KBM-7 (cell line): ENCODE measurements at places on chromosomes 12 and 14.
A peak's percentile ranks its signal among the peaks of the same experiment; 100 is the strongest.

DNA sequence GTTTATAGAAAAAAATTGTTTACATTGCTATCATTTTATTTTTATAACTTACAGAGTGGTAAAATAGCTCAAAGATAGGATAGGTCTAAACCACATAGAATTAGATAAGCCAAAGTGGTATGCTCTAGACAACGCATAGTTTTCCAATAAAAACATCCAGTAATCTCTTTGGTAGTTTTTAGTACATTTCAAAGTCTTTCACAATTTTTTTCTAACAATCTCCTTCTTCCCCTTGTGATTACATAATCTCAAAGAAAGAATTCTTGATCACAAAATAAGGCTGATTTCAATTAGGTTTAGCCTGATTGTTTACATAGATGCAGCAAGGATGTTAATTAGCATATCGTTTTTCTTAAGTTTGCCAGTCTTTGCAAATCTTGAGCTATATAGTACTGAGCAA is 460.0 kb downstream of the FUT8 start:
- no peak for DNase-seq

DNA sequence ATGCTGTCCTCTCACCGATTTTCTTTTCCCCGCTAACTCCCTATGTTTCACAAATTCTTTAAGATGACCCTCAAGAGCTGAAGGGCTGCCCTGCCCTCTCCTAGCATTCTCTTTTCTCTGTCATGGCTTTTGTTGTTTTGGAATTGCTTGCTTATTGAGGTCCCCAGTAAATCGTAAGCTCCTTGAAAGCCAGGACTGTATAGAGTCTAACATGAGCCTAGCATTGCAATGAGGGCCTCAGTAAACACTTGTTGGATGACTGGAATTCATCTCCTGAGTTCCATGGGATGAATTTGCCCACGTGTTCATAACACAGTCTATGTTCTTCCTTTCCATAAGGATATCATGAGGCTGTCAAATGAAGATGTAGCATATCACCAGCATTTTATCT is 92.2 kb downstream of the APAF1 start:
- DNase-seq = no peak

GRCh38 chr12:7935590-7936581 is at the start of gene SLC2A3:
TSS of gene SLC2A3 (minus strand) at chr12:7936187. CDS start at chr12:7936034, 153 bp downstream.
- peak; percentile 95 for DNase-seq

DNA sequence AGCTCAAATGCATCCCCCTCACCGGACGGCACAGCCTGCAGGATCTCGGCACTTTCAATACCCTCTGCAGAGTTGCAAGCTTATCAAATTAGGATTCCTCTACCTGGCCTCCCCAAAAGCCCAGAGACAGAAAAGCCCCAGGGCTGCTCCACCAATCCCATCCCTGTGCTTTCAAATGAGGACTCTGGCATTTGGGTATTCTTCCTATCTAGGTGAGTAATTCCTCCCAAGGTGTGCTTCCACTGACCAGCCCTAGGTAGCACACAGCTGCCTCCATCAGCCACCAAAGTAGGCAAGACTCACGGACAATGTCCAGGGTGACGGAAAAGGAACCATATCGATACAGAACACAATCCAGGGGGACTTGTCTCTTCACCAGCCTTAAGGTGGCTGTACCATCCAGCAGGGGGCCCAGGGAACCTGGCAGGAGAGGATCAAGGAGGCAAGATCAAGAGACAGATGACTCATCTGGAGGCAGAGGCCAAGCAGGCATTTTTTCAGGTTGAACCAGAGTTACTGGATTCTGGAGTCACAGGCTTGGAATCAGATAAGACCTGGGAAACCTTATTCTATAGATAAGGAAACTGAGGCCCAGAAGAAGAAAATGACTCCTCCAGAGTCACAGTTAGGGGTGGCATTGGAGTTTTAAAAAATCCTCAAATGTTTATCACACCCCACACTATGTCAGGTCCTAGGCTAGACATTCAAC is 9.9 kb downstream of the PMEL start:
- DNase-seq = peak; percentile 46

DNA sequence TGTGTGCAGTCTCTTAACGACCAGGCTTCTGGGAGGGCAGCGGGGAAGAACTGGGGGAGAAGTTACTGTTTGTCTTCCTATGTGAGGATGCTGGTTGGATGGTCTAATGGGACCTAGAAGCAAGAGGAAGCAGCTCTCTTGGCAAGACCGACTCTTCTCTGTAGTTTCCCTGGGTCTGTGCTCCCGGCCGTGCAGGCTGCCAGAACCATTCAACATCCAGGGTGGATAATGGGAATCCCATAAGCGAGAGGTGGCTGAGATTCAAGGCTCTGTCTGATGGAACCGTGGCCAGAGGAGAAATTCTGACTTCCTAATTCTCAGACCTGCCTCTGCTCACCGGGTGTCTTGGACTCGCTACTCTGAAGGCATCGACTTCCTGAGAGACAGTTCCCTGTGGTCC is 561.0 kb upstream of the TBX3 start:
- no peak for DNase-seq

DNA sequence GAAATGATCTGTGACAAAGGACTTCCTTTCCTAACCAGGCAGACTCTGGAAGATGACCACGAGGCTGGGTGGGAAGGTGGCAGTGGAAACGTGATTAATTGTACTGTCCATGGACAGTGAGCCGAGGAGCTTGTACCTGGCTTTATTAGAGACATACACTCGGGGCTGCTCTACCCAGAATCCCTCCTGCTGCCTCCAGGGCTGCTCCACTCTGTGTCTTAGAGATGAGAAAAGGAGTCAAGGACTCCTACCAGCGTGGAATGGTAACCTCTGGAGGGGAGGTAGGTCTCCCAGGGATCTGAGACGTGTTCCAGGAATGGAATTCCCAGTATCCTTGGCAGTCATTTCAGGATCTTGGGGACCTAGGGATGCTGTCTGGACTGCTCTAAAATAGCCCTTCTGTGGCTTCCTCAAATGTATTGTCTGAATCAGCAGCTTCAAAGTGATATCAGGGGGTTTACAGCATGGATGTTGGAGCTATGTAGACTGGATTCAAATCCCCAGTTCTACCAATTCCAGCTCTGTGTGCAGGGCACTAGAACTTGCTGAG is 237.8 kb downstream of the CACNA1C start:
- DNase-seq = no peak

- peak; percentile 60 for DNase-seq
Observed at GRCh38 chr14:73245480-73246325, 8.4 kb downstream of the PAPLN start.

DNA sequence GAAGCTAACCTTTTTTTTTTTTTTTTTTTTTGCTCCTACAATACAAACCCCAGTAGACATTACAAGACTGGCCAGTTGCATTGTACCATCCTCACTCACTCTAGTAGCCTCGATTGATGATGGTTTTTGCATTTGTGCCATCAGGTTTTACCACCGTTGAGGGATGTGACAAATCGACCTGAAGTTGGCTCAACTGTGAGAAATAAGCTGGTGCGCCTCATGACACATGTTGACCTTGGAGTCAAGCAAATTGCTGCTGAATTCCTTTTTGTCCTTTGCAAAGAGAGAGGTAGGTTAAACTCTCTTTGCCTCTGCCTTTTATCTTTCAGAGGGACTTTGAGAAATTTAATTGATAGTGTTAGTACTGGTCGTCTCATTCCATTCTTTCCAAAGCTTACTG is 76.8 kb downstream of the RIC8B start:
- DNase-seq = no peak

DNA sequence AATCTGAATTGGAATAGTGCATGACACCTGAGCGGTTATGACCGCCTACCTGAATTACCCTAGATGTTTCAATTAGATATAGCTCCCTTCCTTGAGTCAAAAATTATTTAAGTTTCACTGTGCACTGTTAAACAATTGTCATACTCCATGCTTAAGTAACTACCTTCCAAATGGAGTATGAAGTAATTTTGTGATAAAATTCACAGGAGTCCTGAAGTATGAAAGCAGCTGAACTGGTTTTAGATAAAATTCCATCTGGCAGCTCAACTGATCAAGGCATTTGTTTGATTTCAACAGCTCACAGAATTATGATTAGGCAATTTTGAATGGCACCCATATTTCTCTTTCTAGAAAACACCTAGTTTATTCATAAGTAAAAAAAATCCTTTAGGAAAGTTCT is 19.5 kb downstream of the PRICKLE1 start:
- no peak for DNase-seq

- no peak for DNase-seq
Observed at GRCh38 chr12:92193846-92194245, 48.2 kb upstream of the BTG1 start.

DNA sequence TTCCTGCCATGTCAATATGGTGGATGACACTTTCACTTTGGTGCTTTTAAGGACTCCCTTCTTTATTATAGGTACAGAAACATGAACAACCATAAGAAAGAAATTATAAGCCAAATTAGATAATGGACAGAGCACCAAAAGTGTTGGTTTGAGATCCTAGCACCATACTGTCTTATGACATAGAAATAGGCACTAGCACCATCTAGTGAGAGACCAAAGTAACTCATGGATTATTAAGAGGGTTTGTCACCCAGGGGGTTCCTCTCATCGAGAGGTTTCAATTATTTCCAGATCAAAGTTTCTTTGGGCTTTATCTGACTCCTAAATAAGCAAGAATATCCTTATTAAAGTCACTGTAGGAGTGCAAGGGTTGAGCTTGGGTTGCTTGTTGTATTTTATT is 153.0 kb upstream of the DIO2 start:
- peak; percentile 5 for DNase-seq

GRCh38 chr12:130947028-130947613 is 6.6 kb upstream of the ADGRD1 start:
- DNase-seq = no peak

DNA sequence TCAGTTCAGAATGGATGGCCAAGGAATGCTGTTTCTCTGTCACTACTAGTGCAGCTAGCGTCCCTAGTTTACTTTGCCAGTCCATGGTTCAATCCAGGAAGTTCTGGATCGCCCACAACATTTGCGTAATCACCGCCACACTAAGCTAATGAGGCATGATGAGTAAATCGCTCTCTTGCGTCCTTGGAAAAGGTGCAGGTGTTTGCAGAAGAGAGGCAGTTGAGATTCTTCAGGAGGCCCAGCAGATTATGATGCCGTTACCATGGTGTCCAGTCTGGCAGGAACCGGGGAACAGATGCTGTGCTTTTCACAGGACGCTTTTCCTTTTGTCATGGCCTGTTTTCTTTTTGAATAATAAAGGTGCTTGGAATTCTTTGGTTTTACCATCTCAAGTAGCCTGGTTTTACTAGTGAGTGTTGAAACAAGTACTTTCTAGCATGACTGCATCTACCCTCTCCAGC is 9.0 kb downstream of the TPH2 start:
- no peak for DNase-seq

- peak; percentile 36 for DNase-seq
Observed at GRCh38 chr14:106210650-106211049, 684.3 kb downstream of the TMEM121 start.

GRCh38 chr14:36666416-36667206 is 5.0 kb downstream of the PAX9 start:
- no peak for DNase-seq

DNA sequence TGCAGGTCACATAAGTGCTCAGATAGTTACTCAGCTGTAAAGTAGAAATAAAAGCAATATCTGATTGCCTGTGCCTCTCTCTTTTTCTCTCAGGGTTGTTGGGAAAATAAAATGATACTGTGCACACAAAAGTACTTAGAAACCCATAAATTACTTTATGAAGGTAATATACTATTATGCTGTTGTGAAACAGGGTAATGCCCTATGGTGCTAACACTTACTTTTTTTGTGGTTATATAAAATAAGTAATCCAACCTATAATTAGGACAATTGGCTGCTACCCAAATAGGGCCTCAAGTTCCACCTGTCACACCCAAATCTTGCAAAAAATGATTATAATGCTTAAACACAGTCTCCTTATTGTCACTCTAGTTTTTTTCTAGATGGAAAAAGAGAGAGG is 50.6 kb downstream of the DAAM1 start:
- DNase-seq = no peak

DNA sequence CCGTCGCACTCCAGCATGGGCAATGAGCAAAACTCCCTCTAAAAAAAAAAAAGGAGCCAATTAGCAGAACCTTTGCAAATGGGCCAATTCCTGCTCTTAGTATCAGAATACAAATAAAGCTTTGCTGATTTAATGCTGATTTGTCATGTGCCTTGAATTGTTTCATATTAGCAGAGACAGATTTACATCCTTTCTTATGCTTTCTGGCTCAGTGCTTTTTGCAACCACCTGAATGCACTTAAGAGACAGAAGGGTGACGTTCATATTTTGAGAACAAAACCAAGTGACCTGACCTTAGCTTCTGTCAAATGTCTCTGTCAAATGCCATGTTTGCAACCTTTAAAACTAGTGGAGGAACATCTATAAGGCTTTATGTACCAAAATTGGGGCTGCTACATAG is 43.8 kb upstream of the YAF2 start:
- DNase-seq = no peak

DNA sequence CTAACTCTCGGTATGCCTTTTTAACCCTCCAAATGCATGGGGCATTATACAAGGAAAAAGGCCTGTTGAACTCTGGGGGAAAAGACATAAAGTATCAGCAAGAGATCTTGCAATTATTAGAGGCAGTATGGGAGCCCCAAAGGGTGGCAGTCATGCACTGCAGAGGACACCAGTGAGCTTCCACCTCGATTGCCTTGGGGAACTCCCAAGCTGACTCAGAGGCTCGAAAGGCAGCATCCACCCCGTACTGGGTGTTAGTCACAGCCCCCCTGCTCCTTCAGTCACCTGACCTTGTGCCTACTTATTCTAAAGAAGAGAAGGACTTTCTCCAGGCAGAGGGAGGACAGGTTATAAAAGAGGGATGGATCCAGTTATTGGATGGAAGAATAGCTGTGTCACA is 781.4 kb upstream of the TMEM132C start:
- no peak for DNase-seq

- DNase-seq = peak; percentile 77
Observed at GRCh38 chr14:24332268-24332993, 2.4 kb downstream of the ADCY4 start.

DNA sequence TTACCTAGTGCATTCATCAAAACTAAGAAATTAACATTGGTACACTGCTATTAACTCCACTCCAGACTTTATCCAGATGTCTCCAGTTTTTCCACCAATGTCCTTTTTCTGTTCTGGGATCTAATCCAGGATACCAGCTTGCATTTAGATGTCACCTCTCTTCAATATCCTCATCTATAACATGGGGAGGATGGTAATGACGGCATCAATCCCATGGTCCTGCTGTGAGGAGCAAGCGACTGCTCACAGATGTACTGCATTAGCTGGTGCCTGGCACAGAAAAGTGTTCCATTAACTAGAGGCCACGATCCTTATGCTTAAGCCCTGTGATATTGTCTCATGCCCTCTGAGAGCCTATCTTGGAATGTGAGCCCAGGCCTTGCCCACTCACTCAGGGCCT is 53.8 kb downstream of the CALM1 start:
- no peak for DNase-seq

DNA sequence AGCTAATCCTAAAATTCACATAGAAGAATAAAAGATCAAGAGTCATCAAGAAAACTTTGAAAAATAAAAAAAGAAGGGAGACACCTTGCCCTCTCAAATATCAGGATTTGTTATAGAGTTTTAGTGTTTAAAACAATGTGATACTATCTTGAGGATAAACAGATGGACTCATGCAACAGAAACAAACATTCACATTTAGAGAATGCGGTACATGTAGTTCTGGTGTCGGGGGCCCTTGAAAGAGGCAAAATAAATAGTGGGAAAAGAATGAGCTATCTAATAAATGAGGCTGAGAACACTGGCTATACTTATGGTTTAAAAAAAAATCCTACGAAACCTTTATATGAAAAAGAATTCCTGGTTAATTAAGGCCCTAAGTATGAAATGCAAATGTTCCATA is 127.7 kb downstream of the LLPH start:
- DNase-seq = no peak

GRCh38 chr12:65740506-65740872 is 83.8 kb upstream of the HMGA2 start:
- no peak for DNase-seq
